ENCODE measurements at places on chromosomes 7 and 10. TPM values are rescaled to one million over a fixed set of nuclear protein-coding genes. Genes with fewer than 3 reads are reported as not detected.
A peak's percentile ranks its signal among the peaks of the same experiment; 100 is the strongest.

- peak; percentile 84 for DNase-seq
These were observed at the start of gene MAP3K8 for GRCh38 chr10:30433730-30434272. MAP3K8 (plus strand) TSS chr10:30434184; CDS start chr10:30438939, 4,755 bp downstream.

- DNase-seq = no peak
These were observed 709.3 kb upstream of the AUTS2 start for GRCh38 chr7:68888971-68889385.

GRCh38 chr10:5737352-5737751 is 52.7 kb downstream of the TASOR2 start:
- no peak for DNase-seq

GRCh38 chr7:34338961-34339526 is 319.0 kb upstream of the NPSR1 start:
- DNase-seq = no peak

GRCh38 chr7:4159761-4160554 is 522.1 kb upstream of the FOXK1 start:
- no peak for DNase-seq

DNA sequence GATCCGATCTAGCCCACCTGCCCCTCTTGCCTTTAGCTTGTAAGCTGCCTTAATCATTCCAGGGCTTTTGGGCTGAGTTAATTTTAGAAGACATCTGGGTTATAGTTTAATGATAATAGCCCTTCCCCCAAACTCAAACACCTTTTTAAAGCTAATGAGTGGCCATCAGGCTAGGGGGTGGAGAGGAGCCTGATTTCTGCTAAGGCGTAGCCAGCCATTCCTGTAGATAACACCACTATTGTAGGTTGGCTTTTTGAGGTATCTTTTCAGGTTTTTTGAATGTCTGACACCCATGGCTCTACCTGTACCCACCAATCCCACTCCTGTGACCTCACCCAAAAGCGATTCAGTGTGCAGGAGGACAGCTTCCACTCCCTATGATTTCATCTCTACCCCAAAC is 7.6 kb upstream of the SYPL1 start:
- DNase-seq = no peak

- no peak for DNase-seq
These were observed 287.2 kb downstream of the HGF start for GRCh38 chr7:81482600-81483186.

DNA sequence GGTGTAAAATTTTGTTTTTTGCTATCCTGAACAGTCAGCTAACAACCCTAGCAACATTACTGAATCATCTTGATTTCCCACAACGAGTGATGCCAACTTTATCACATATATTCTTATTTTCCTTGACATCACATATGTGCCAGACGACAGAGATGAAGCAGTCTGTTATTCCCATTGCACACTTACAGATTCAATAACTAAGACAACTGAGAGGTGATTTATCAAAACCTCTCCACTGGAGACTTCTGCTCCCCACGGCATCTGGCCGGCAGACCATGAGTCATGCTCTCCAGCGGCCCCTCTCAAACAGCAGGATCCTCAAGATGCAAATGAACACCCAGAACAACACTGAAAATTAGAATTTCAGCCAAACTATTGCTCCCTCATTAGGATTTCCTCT is 57.1 kb downstream of the AMPH start:
- DNase-seq = no peak

GRCh38 chr10:119761106-119761505 is 35.3 kb downstream of the INPP5F start:
- no peak for DNase-seq

DNA sequence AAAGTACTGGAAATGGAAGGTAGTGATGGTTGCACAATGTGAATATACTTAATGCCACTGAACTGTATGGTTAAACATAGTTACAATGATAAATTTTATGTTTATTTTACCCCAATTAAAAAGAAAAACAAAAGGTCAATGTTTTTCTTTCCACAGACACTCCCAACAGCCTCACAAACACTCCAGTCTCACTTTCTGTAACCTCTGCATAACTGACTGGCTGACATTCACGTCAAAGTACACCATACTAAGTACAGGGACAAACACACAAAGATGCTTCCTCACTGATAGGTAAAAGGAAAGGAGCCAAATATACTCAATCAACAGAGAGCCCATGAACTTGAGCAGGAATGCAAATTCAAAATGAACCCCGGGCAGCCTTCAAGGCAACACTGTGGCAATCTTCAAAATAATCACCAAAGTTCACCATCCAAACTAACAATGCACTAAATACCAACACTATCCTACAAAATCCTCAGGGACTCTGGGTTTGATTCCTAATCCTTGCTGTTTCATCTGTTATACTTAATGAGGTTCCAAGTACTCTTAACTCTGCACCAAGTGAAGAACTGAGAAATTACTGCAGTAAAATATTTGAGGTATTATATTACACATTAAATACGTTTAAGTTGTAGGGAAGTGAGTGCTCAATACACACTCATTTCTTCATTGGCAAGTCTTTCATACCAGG is 90.8 kb downstream of the ARMH3 start:
- no peak for DNase-seq

- no peak for DNase-seq
These were observed 34.5 kb upstream of the CD36 start for GRCh38 chr7:80603940-80604339.

DNA sequence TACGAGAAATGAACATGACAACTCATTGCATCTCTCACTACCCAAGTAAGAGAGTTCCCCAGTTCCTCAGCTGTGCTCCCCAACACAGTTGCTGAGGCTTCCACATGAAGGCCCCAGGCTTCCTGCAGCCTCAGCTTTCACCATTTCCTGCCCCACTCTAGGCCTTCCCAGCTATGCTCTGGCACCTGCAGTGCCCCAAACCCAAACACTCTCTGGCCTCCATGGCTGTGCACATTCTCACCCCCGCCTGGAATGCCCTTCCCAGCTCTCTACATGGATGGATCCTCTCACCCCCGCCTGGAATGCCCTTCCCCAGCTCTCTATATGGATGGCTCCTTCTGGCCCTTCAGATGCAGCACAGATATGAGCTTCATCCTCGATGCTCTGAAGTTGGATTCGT is 61.3 kb downstream of the KIAA1549 start:
- no peak for DNase-seq

DNA sequence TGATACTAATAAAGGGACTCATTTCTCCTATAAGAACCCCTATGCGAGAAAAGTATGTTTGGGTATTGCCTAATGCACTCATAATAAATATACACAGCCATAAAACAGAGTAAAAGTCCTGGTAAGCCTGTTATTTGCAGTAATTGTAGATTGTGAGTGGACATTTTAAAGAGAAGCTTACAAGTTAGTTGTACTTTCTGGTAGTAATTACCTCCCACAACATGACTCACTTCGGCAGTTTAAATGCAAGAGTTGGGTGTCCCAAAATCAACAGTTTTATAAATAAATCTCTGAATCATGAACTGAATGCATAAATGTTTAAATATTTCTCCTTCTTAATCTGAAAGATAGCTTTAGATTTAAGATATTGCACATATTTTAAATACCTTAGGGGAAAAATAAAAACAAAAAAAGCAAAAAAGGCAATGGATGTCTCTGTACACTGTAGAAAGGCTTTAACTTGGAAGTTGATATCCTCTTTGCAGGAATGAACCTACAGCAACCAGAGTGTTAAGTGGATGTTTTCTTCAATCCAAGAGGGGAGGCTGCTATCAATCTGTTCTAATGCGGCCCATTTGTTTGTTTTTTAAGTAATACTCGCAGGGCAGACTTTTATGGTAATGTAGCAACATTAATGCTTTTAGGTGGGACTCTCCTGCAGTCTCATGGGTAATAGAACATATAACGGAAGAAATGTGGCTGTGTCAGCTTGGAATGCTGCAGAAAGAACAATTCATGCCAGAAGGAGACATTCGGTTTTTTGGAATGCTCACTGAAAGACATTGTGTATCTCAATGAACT is 57.3 kb upstream of the ZEB1 start:
- DNase-seq = no peak

- DNase-seq = no peak
These were observed 42.5 kb downstream of the ZRANB1 start for GRCh38 chr10:124984376-124984775.

- DNase-seq = no peak
These were observed 185.9 kb downstream of the RAB11FIP2 start for GRCh38 chr10:117860823-117861222.

GRCh38 chr10:113049881-113050280 is 99.8 kb downstream of the TCF7L2 start:
- no peak for DNase-seq

DNA sequence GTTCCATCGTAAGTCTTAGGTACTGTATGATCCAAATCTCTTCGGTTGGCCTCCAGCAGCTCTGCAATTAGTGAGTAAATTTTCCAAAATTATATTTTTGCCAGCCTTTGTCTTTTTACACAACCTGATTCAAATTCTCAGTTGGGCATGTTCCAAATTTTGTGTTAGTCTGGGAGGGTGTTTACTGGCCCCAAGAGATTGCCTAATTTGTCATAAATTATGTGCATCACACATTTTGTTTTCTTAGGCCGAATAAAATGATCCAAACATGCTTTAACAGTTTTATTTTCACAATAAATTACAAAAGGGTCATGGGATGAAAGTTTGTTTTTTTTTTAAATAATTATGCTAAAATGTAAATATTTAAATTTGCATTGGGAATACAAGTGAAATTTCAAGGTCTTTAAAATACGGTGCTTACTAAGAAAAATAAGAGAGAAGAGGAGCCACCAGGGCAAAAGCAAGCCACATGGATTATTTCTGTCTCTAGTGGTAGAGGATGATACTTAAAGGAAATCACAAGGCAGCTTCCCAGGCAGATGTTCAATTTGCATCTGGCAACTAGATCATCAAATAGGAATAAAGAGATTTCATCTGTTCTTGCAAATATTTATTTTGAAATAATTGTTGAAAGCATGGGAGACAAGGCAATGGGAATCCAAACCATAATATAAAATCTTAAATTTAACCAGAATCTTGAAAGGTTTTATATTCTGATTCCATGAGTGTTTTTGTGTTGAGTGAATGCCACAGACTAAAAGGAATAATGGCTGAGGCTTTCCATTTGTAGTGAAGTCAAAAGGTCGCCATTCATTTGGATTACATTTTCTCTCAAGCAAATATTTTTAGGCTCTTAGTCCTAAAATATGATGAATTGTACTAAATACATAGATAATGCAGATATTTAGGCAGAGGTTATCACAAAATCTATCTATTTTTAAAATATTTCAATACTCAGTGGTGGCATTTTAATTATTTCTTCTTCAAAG is 111.1 kb downstream of the MDFIC start:
- no peak for DNase-seq

GRCh38 chr7:25517906-25518305 is 289.6 kb upstream of the NPVF start:
- DNase-seq = no peak

GRCh38 chr10:117638200-117638599 is 95.7 kb downstream of the EMX2 start:
- DNase-seq = no peak

GRCh38 chr10:102814453-102814871 is 22.8 kb downstream of the CYP17A1 start:
- no peak for DNase-seq

- DNase-seq = no peak
These were observed 34.4 kb downstream of the PLEKHA8 start for GRCh38 chr7:30062587-30062986.

DNA sequence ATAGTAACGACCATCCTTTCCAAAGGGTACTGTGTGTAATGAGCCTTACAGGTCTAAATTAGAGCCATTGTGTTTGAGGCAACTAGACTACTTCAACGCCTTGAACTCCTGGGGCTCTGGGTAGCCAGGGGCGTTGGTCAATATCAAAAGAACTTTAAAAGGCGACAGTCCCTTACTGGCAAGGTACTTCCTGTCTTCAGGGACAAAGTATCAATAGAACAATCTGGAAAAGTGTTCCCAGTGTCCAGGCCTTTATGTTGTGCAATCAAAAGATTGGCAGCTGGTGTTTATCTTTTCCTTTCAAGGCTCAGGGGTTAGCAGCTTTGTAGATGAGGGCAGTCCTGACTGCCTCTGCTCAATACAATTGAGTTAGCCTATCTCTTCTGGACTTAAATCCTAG is 284.3 kb downstream of the PARD3 start:
- DNase-seq = no peak

- no peak for DNase-seq
These were observed 459.0 kb downstream of the SH2D4B start for GRCh38 chr10:80996615-80997193.

DNA sequence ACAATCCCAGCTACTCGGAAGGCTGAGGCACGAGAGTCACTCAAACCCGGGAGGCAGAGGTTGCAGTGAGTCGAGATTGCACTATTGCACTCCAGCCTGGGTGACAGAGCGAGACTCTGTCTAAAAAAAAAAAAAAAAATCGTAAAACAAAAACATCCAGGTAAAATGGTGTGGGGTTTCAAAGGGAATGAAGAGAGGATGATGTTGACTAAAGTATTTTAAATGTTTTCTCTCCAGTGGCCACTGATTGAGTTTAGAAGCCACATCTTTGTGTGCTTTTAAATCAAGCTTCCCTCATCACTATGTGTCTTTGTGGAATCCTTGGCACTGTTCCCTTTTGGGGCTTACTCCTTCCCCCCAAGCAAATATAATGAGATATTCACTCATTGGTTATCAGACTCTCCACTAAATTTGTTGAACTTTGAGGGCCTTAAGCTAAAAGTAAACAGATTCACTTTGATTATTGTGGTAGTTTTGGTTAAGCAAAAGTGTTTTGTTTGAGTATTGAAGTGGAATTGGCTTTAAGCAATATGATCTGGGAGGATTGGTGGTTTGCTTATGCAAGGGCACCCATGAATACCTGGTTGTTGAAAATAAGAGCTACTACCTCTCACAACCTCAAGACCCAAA is 162.9 kb downstream of the CDK14 start:
- no peak for DNase-seq

DNA sequence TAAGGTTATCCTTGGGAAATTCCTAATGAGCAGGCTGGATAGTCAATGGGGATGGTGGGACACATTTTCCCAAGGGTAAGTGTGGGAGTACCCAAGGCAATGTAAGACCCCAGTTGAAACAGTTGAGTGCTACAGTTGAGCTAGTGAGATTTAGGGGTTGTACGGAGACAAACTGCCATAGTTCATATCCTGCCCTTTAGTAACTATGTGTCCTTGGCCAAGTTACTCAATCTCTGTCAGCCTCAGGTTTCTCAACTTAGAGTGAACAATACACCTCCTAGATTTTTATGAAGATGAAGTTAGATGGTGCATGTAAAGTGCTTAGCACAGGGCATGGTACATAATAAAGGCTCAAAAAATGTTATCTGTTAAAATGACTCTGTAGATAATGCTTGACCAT is 20.5 kb downstream of the HABP2 start:
- no peak for DNase-seq

- no peak for DNase-seq
These were observed 455.3 kb downstream of the PLXDC2 start for GRCh38 chr10:20271490-20271889.

Gene ACHE
- 5.1 TPM for total RNA-seq

Gene ELN
- 0.19 TPM for total RNA-seq

Gene PDZD7
- total RNA-seq = not detected

Gene MMD2
- total RNA-seq = not detected

Gene CRPPA
- total RNA-seq = not detected

Gene PNLIPRP1
- total RNA-seq = 0.74 TPM

Gene TEX47
- not detected for total RNA-seq

Gene GAD2
- not detected for total RNA-seq

Gene SORBS1
- total RNA-seq = 0.56 TPM

Gene LBX1
- not detected for total RNA-seq

Gene ZNF853
- 0.13 TPM for total RNA-seq

Gene NPFFR1
- total RNA-seq = not detected
